ENCODE measurements at places on chromosomes 6 and 20.

GRCh38 chr6:163324326-163324687 lies 90.2 kb upstream of the QKI start:
- no peak for DNase-seq

GRCh38 chr6:13358511-13358910 lies 30.2 kb upstream of the TBC1D7 start:
- no peak for DNase-seq

GRCh38 chr6:151082079-151082478 lies 157.7 kb upstream of the AKAP12 start:
- DNase-seq = no peak

DNA sequence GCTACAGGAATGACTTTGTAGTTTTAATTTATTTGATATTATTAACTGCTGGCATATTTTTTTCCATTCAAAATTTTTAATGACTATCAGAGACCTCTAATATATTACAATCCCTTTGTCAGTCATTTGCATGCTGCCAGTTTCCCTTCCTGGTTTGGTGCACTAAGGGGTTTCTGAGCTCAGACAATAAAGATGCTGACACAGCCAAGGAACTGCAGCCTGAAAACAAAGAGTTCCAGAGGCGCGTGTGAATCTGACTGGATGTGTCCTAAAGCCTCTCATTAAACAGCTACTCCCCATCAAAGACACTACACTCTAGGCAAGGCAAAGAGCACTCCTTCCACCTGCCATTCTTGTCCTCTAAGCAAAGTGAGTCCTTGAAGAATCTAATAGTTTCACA lies 116.8 kb upstream of the DST start:
- no peak for DNase-seq

GRCh38 chr6:36809941-36810803 lies 29.1 kb downstream of the CPNE5 start:
- DNase-seq = no peak

GRCh38 chr6:1970151-1970561 lies 275.2 kb downstream of the GMDS start:
- no peak for DNase-seq

DNA sequence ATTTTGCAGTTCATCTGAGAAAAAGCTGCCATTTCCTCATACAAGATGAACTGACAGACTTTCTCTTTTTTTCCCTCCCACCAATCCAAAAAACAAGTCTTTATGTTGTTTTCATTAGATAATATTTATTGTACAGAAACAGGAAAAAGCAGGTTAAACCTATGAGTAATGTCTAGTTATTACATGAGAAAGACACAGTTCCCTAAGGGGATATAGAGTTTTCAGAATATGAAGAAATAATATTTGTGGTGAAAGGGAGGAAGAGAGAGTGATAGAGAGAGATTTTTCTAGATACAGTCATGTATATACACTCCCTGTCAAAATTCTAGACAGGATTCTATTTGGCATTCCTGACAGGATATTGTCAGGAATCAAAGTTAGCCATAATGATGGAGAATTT lies 392.4 kb downstream of the BMP2 start:
- no peak for DNase-seq

GRCh38 chr6:117078624-117079023 lies 186.7 kb upstream of the VGLL2 start:
- DNase-seq = no peak

GRCh38 chr20:63005862-63006539 lies 763 bp downstream of the BHLHE23 start:
- DNase-seq = no peak

DNA sequence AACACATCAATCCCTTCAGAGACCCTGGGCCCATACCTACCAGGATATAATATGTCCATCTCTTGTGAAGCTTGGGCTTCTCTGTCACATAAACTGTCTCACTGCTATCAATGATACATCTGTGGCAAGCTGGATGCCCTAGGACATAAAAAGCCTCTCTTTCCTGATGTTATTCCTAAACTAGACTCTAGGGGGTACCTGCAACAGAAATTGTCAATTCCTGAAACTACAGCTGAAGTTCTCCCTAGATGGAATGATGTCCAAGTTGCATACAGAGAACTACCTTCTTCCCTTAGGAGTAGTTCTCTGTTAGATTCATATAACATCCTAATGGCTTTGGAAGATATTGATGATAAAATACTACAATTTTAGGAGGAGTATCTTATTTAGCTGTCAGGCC lies 35.8 kb downstream of the TBX18 start:
- DNase-seq = no peak

DNA sequence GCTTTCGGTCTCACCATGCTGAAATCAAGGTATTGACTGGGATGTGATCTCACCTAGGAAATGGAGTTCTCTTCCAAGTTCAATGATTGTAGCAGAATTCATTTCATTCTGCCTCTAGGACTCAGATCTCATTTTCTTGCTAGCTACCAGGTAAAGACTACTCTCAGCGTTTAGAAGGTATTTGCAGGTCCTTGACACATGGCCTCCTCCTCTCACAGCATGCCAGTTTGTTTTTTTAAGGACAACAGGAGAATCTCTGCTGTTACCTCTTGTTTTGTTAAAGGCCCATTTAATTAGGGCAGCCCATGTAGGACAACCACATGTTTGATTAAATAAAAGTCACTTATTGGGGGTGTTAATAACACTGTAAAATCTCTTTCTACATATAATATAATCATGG lies 757.8 kb downstream of the EYS start:
- DNase-seq = no peak

- DNase-seq = no peak
Observed at GRCh38 chr6:23591761-23592160, 534.3 kb upstream of the NRSN1 start.

DNA sequence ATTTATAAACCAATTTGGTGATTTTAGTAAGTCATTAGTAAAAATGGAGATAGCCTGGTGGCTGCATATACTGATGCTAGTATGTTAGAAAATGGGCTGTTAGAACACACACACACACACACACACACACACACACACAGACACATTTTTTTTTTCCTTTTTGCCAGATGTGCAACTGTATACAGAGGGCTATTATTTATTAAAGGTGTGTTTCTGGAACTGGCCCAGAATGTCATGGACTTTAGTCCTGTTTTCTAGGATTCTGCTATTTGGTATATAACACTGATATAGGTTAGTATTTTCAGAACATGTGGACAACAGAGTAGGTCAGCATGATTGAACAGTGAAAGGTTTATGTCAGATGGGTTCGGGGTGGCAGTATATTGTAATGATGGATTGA lies 12.4 kb downstream of the MYO6 start:
- DNase-seq = no peak

DNA sequence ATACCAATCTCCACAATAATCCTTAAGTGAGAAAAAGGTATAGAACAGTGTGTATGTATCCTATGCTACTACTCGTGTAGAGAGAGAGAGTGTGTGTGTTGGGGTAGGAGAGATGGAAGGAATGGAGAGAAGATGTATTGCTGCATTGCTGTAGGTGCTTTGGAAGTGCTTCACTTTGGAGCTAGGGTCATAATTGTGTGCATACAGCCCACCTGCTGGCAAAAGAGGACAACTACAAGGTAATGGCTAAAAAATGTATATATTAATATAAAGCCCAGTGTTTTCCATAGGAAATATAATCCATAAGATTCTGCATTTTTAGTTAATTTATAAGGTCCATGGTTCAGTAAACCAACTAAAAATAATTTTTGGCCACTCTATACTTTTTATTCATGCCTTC lies 36.1 kb downstream of the SERAC1 start:
- peak; percentile 20 for DNase-seq

- peak; percentile 89 for DNase-seq
Observed at GRCh38 chr6:112231594-112232060, 22.7 kb downstream of the LAMA4 start.

DNA sequence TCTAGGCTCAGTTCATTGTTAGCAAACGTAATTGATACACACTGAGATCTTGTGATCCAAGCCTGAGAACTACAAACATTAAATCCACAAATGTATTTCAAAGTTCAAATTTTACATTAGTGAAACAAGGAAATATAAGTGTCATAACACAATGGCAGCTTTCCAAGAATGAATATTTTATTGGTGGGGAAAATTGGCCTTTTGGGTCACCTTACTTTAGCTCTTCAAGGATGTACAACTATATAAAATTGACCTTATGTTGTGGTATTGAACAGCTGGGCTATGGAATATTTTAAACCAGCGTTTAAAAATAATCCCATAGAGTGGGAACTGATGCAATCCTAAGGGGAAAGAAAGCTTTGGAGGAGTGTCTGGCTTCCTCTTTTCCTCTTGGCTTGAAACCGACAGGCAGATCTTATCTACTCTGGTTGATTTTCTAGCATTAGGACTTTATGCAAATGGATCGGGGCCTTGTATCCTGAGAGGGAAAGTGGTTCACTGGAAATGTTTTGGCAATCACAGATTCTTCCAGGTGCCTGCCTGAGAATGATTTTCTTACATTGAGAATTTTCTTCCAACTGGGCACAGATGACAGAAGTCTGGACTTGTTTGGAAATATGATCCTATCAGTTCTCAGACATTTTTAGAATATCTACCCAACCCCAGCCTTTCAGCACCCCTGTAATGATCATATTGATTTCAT lies 184.8 kb upstream of the ECI2 start:
- DNase-seq = peak; percentile 21

GRCh38 chr6:109260701-109261100 lies 121.6 kb downstream of the CD164 start:
- DNase-seq = no peak

DNA sequence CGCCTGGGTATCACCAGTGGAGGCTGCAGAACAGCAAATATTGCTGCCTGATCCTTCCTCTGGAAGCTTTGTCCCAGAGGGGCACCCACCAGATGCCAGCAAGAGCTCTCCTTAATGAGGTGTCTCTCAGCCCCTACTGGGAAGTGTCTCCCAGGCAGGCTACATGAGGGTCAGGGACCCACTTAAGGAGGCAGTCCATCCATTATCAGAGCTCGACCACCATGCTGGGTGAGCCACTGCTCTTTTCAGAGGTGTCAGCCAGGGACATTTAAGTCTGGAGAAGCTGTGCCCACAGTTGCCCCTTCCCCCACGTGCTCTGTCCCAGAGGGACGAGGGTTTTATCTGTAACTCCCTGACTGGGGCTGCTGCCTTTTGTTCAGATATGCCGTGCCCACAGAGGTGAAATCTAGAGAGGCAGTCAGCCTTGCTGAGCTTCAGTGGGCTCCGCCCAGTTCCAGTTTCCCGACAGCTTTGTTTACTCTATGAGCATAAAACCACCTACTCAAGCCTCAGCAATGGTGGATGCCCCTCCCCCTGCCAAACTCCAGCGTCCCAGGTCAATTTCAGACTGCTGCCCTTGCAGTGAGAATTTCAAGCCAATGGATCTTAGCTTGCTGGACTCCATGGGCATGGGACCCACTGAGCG lies 25.9 kb upstream of the AIG1 start:
- no peak for DNase-seq

GRCh38 chr20:10843146-10843711 lies 169.4 kb upstream of the JAG1 start:
- no peak for DNase-seq

DNA sequence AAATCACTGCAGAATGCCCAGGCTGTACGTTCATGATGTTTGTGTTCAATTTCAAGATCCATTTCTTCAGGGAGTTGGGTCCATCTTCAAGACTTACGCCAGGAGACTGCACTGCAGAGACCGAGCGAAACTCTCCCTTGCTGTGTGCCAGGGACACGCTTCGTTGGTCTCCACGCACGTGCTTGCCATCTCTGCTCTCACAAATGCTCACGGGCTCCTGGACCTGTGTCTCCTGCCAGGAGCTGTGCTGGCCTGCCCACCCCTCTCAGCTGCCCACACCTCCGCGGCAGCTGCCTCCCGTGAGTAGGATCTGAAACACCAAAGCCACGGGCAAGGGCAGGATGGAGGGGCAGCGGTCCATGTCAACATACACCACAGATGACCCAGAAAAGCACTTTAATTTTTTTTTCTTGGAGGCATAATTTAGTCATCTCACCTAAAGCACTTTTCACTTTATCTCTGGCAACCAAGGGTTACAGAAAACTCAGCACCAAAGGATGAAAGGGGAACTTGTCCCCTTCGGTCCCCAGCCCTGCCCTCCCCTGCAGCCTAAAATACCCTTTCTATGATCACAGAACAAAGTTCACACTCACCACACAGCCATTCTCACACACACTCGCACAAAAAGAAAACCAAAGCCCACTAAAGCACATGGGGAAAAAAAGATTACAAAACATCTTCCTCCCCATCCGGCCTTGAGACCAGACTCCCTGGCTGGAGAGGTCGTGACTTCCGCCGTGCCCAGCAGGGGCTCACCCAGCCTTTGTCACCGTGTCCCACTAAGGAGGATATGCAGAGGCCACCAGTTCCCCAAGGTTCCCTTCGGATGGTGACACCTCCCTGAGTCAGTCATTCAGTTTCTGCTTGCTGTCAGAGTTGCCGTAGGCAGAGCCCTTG lies 137.9 kb downstream of the AGPAT4 start:
- DNase-seq = no peak

- no peak for DNase-seq
Observed at GRCh38 chr20:48919882-48920526, 1.5 kb upstream of the ARFGEF2 start.

GRCh38 chr6:30836431-30836866 lies 47.9 kb upstream of the DDR1 start:
- no peak for DNase-seq

DNA sequence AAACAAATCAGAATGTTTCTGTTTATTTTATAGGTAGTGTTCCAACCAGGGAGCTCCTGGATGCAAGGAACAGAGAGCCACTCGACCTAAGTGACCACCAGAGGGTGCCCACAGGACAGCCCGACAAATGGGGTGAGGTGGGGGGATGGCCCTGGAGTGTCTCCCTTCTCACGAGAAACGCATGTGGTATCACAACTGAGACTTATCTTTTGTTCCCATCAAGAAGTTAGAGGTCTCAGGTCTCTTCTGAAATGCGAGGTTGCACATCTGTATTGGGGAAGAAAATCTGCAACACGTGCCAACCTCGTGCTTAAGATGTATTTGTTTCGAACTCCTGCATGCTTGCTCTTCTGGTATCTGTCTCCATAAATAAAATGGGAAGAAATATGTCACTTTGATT lies 104.0 kb downstream of the ISM1 start:
- DNase-seq = no peak

DNA sequence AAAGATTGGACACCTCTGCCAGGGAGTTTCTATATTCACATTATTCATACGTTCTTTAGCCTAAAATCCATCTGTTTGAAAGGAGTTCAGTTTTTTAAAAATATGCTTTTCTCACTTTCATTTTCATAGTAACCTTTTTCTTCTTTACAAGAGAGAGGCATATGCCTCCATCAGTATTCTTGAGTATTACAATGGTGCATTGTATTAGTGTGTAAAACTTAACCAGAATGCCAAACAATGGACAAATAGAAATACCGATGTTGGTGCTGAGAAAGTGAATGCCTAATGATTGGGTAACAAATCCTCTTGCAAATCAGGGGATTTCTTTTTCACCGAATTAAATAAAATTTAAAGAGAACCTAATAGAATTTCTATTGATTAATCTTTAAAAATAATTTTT lies 163.2 kb upstream of the LAMA2 start:
- DNase-seq = no peak

GRCh38 chr20:1712634-1713624 lies 55.4 kb upstream of the SIRPG start:
- DNase-seq = no peak

DNA sequence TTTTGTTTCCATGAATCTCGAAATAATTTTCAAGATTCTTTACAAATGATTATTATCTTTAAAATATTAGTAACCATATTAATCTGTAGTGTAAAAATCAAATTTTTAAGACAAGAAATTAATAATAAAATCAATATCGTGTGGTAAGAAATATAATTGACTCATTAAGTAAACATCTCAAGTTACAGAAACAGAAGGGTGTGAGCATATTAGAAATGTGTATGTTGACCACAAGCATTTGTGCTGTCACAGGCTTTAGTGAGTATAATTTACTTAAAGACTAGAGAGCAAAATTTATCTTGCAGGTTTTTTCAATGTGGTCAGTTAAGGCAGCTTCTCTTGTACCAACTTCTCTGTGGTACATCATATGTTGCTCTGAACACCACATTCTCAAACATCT lies 566.5 kb upstream of the IRAK1BP1 start:
- no peak for DNase-seq
